ENCODE measurements at places on chromosomes 12 and 14. TPM values are rescaled to one million over a fixed set of nuclear protein-coding genes. Genes with fewer than 3 reads are reported as not detected.

Gene RDH16
- total RNA-seq = 0.53 TPM

Gene NTF3
- total RNA-seq = 1.2 TPM

Gene GARIN6
- not detected for total RNA-seq

Gene GDF3
- total RNA-seq = 0.30 TPM

Gene ASCL1
- total RNA-seq = 0.15 TPM

Gene MARCHF9
- 20.0 TPM for total RNA-seq

Gene DENND5B
- 6.0 TPM for total RNA-seq

Gene RPL10L
- total RNA-seq = not detected

Gene KRT6C
- total RNA-seq = not detected

All from lower lobe of right lung (tissue), 2 donors.